ENCODE measurements at places on chromosomes 3 and 15.

GRCh38 chr15:91258415-91258759 lies 158.3 kb downstream of the SV2B start:
- DNase-seq: no peak

GRCh38 chr3:127141921-127142730 lies 50.8 kb upstream of the PRR23E start:
- no peak for DNase-seq

DNA sequence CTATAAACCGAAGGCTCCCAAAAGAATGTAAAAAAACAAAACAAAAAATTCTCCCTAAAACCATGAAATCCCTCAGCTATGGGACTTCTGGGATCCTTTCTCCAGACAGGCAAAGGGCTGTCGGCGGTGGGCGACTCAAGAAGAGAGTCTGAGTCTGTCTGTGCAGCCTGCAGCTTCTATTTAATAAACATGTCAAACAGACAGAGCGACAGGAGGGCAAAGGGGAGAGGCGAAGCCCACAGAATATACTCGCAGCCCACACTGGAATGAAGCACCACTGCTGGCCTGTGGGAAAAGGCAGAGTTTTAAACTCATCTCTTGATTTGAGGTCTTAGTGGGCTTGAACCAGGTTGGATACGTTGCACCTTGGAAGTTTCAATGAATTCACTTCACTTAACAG lies 40.2 kb downstream of the ISL2 start:
- DNase-seq: no peak

GRCh38 chr3:155329513-155330048 lies 36.1 kb upstream of the STRIT1 start:
- DNase-seq: no peak

DNA sequence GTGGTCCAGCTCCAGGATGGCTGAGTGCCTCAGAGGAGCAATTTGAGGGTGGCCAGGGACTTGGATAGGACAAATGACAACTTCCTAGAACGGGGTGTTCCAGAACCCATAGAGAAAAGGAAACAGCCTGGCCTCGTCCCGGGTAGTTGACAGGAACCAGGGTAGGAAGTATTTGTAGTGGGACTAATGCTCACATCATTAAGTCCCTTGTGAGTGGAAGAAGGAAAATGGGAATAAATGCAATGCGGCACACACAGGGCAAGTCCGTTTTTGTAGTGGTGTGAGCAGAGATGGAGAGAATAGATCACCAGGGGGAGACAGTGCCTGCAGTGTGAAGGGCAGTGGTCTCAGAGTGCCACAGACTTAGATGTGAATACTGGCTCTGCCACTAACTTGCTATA lies 19.6 kb downstream of the TIMP4 start:
- DNase-seq: peak; percentile 36

- no peak for DNase-seq
These were observed 163.0 kb upstream of the SLC2A2 start for GRCh38 chr3:171189394-171190080.

- peak; percentile 45 for DNase-seq
These were observed at the start of gene B3GALNT1 for GRCh38 chr3:161104561-161105551. Gene B3GALNT1, minus strand, starts transcription at chr3:161105349. Its CDS starts 18,595 bp downstream, at chr3:161086754.

- no peak for DNase-seq
These were observed 412.9 kb upstream of the SUCLG2 start for GRCh38 chr3:68067314-68067713.

DNA sequence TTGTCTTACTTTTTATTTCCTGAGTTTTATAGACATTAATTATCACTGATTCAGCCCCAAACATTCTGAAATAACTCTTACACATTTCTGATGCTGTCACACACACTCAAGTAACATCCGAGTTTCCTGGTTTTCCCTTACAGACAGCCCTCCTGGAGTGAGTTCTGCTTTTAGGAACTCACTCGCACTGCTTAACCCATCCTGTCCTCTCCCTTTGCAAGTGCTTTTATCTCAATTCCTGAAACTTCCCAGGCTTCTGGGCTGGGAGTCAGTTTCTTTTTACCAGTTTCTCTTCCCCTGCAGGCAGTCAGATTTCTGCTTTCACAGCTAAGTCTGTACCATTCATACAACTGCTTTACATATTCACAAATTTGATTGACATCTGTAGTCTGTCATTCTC lies 15.6 kb upstream of the SH3GL3 start:
- no peak for DNase-seq

GRCh38 chr15:68583936-68584755 lies 5.4 kb downstream of the CORO2B start:
- DNase-seq: no peak

- DNase-seq: no peak
These were observed 3.7 kb downstream of the GASK1A start for GRCh38 chr3:42982645-42983412.

- no peak for DNase-seq
These were observed 18.5 kb downstream of the KBTBD8 start for GRCh38 chr3:67016522-67017080.

DNA sequence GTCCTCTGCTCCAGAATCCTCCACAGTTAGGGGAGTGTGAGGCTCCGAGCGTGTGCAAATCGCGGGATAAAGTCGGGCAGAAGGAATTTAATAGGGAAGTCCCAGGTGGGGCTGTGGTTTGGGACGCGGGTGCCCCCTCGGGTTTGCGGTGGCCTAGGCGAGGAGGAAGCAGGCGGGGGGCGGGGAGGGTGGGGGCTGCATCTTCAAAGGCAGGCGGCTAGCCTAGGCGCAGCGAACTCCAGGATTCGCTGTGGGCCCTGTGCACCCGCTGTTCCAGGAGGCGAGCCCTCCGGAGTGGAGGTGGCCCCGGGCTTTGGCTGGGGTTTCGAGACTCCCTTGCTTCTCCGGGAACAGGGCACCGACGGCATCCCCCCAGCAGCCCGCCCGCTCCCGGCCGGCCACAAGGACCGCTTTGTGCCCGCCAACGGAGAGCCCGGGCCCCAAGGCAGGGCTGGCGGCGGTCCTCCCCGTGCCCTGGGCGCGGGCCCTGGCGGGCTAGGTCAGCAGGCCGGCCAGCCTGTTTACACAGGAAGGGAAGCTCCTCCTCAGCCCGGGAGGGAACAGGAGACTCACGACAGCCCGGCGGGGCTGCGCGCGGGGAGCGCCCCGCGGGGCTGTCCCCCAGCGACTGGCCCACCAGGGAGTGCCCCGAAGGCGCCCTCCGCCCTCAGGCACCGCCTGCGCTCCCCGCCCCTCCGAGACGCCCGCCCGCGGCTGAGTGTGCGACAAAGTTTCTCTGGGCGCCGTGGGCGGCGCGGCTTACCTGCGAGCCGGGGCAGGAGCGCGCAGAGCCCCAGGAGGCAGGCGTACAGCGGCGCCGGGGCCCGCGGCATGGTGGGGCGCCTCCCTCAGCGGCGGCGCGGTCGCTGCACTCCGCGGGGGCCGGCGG lies 753 bp downstream of the ITGB5 start:
- peak; percentile 43 for DNase-seq

GRCh38 chr3:194989241-194989640 lies 281.7 kb downstream of the XXYLT1 start:
- no peak for DNase-seq

DNA sequence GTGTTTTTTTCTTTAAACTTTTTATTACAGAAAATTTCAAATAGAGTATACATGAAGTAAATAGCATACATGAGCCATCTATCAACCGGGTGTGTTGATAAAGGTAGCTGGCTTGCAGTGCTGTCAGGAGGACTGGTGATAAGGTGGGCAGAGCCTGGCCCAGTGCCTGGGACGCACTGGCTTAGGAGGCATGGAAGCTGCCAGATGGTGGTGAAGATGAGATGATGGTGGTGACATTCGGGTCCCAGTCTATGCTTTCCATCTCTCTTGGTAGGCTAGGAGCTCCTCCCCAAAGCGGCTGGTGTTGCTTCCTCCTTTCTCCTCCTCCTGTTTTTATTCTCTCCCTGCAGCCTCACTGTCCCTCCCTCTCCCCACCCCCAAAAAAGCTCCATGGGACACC lies 101.7 kb downstream of the ADCY5 start:
- DNase-seq: no peak

DNA sequence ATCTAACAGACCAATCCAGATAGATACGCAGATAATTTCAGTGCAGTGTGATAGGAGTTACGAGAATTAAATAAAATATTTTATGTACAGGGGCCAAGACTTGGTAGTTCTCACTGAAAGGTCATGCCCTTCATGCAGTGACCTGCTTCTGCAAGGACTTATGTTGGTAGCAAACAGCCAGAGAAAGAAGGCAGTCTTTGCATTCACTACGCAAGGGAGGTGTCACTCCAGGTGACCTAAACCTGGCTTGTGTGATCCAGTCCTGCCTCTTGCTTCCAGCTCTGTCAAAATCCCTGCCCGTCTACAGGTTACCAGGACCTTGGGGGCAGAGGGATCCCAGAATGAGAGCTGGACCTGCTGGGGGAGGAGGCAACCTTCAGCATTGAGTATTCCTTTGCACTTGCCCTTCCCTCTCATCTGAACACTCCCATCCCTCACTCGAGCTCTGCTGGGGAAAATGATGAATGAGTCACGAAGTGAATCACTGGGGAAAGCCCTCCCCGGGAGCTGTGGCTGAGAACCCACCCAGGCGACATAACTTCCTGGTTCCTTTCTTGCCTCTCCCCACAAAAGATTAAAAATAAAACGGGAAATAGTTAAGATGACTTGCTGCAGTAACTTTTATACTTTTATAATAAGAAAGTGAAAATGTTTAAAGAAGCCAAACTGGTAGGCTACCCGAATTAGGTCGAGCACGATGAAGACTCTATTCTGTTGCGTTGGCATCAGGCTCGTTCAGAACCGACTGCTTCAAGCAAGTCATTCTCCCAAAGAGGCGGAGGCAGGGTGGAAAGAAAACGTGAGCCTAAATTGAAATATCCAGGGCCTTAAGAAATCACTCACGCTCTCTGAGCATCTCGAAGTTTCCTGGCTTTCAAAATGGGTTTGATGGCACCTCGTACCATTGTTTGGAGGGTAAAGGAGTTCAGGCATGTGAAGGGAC lies 216.1 kb downstream of the SLCO3A1 start:
- DNase-seq: no peak

DNA sequence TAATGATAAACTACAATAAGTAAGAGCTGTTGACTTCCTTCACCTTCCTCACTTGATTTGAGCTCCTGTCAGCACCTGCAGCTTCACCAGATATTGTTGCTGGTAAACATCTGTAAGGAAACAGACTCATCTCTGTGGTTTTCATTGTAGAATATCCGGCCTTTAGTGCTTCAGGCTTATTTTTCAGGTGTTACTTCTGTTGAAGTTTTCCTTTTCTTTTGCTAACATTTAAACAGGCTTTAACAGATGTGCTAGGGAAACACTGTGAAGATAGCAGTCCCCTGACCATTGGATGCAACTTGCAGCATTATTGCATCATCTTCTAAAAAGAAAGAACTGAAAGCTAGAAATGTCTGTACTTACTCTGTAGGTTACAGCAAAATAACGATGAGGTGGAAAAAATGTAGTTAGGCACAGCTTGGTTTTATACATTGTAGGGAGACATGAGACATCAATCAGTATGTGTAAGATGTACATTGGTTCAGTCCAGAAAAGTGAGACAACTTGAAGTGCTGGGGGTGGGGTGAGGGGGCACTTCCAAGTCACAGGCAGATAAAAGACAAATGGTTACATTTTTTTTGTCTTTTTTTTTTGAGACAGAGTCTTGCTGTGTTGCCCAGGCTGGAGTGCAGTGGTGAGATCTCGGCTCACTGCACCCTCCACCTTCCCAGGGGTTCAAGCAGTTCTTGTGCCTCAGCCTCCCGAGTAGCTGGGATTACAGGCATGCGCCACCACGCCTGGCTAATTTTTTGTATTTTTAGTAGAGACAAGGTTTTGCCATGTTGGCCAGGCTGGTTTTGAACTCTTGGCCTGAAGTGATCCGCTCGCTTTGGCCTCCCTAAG lies 10.2 kb downstream of the EDEM1 start:
- DNase-seq: no peak

Measured in neuronal stem cell (in vitro differentiated cells).